ENCODE measurements at places on chromosomes 11 and 22.

- no peak for DNase-seq
These were observed 56.8 kb downstream of the GUCY1A2 start for GRCh38 chr11:106961518-106961917.

DNA sequence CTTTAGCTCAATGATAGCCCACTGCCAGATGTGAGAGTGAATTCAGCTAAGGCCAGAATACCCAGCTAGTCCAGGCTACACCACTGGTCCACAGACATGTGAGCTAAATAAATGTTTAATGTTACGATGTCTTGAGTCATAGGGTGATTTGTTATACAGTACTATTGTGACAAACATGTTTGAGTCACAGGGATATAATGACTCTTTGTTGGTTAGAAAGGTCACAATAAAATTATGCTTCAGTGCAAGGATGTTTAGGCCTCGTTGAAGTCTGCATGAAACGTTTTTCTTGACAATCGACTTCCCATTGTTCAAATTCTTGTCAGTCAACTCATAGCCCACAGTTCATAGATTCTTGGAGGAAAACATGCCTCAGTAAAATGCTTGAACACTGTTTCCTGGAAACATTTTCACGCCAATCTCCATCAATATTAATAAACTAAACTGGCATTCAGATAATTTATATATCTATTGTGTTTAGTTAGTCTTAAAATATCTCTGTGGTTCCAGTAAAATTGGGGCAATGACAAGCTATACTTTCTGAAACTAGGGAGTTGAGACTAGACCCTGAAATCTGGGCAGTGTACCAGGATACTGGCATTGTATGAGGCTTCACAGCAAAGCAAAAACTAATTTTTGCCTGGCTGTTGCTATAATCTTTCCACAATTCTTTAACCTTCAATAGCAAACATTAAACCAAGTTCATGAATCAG, 650.8 kb upstream of the KIRREL3 start:
- no peak for DNase-seq

DNA sequence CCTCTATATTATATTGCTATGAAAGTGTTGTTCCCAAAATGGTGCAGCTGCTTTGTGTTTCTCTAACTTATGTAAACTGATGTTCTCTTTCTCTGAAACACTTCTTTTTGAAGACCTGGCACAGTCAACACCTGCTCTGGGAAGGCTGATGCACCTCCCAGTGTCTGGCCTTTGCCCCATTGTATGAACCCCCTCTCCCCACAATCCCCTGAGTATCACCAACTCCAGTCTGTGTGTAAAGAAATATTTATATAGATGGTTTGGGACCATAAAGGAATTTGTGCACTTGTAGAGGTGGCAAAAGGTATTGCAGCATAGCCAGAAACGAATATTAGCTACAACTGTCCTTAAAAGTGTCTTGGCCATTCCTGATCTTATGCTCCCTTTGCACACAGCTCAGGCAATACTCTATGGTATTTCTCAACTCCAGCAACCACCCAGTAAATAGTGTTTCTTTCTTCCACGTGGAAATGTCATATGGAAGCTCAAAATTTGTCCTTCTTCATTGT, 365.2 kb upstream of the DDI1 start:
- DNase-seq = no peak

DNA sequence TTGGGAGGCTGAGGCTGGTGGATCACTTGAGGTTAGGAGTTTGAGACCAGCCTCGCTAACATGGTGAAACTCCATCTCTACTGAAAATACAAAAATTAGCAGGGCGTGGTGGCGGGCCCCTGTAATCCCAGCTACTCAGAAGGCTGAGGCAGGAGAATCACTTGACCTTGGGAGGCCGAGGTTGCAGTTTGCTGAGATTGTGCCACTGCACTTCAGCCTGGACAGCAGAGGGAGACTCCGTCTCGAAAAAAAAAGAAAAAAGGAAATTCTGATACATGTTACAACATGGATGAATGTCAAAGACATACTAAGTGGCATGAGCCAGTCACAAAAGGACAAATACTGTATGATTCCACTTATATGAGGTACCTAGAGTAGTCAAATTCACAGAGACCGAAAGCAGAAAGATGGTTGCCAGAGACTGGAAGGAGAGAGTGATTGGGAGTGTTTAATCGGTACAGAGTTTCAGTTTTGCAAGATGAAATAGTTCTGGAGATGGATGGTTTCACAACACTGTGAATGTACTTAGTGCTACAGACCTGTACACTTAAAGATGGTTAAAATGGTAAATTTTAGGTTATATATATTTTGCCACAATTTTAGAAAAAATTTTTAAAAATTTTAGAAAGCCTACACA, 92.3 kb downstream of the BLID start:
- no peak for DNase-seq

- DNase-seq = no peak
These were observed 2.2 kb downstream of the FXYD2 start for GRCh38 chr11:117822074-117823033.

- DNase-seq = no peak
These were observed 362.7 kb upstream of the CCDC90B start for GRCh38 chr11:83648610-83649527.

- DNase-seq = no peak
These were observed 105.1 kb downstream of the FANCF start for GRCh38 chr11:22520521-22520920.

Data from NCI-H187 treated with DMSO at 0.1 percent for 48 hours (cell line).